ENCODE measurements at places on chromosomes 3 and 15.

DNA sequence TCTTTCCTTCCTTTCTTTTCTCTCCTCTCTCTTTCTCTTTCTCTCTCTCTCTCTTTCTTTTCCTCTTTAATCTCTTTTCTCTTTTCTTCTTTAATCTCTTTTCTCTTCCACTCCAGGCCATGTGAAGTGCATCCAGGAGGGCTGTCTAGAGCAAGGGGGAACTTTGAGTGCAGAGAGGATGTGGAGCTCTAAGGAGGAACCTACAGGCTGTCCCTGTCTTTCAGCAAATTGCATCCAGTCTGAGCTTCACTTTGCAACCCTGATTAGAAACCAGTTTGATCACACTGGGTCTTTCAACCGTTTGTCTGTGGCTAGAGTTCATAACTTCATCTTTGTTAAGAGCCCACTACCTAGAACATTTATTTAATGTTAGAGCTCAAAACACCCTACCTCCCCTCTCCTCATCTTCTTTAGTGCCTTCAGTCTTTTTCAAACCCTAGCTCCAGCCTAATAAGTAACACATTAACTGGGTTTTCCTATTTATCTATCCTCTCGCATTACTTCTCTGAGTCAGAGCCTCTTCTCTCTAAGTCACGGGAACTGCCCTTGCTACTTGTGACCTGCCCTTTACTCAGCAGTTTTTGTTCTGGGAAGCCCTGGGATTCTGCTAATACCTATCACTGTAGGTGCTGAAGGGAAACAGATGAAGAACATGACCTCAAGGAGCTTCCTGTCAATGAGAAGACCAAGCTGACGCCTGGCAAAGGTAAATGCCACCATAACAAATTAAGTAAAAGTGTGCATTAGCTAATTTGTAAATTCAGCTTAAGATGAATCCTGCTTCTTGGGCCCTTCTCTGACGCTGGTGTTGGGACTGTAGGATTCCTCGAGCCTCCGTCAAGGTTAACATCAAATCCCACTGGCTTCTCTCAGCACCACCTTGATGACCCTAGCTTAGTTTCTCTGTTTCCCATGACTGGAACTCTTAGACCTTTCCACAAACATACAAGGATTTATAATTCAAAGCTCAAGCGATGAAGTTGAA lies at the start of gene GCNT3:
Gene GCNT3, plus strand, starts transcription at position 508 of the 985 bp plus-strand sequence. CDS start 6,456 bp downstream, outside the sequence.
- no peak for DNase-seq

DNA sequence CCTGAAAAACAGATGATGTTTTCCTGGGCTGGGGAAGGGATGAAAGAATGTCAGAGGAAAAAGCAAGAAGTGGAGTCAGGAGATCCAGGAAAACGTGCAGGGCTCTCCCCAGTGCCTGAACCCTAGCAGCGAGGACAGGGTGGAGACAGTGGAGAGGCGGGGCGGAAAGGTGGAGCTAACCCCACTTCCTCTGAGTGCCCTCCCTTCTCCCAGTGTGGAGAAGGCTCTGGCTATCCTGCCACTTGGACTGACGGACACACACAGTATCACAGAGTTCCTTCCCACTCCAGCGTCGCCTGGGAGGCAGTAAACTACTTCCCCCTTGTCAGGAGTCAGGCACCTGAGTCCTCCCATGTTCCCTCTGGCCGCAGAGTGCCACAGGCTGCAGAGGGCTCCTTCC lies 125.3 kb upstream of the CHRNA7 start:
- DNase-seq = no peak

GRCh38 chr3:117172426-117172825 lies 462.8 kb downstream of the TUSC7 start:
- DNase-seq = no peak

GRCh38 chr3:39721076-39721475 lies 88.3 kb upstream of the MYRIP start:
- no peak for DNase-seq

- DNase-seq = no peak
These were observed 66.9 kb downstream of the SMAD3 start for GRCh38 chr15:67132276-67132675.

DNA sequence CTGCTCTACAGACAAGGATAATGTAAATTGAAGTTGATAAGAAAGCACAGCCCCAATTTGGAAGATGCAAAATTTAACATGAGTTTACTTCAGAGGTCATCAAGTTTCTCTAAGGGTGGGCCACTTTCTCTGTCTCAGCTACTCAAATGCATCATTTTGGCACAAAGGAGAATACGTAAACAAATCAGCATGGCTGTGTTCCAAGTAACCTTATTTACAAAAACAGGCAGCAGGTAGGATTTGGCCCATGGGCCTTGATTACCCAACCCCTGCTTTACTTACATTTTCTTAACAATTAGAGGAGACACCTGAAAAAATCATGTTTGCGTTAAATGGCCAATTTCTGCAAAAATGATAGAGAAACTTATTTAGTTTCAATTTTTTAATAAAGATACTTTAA lies 181.7 kb downstream of the GBE1 start:
- DNase-seq = no peak

DNA sequence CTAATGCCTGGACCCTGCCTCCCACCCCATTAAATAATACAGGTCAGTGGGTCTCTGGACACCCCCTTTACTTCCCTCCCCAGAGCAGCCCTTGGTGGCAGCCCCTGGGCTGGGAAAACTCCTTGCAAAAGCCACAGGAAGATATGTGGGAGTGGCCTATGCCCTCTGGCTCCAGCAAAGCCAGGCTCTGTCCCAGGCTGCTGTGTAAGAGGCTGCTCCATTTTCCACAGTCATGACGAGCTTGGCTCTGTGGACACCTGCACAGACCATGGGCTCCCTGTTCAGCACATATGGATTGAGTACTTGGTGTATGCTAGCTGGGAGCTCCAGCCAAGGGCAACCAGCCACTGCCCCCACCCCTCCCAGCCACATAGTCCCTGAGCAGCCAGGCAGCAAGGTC lies 13.0 kb downstream of the CACNA2D2 start:
- no peak for DNase-seq

- no peak for DNase-seq
These were observed 189.8 kb downstream of the NTRK3 start for GRCh38 chr15:88066636-88067330.

GRCh38 chr3:63037116-63037515 lies 161.9 kb upstream of the CADPS start:
- DNase-seq = no peak

GRCh38 chr3:8303466-8303865 lies 198.2 kb upstream of the LMCD1 start:
- no peak for DNase-seq

- no peak for DNase-seq
These were observed 30.9 kb upstream of the RARB start for GRCh38 chr3:25397150-25397549.

GRCh38 chr3:178421069-178421468 lies 115.2 kb upstream of the KCNMB2 start:
- no peak for DNase-seq

DNA sequence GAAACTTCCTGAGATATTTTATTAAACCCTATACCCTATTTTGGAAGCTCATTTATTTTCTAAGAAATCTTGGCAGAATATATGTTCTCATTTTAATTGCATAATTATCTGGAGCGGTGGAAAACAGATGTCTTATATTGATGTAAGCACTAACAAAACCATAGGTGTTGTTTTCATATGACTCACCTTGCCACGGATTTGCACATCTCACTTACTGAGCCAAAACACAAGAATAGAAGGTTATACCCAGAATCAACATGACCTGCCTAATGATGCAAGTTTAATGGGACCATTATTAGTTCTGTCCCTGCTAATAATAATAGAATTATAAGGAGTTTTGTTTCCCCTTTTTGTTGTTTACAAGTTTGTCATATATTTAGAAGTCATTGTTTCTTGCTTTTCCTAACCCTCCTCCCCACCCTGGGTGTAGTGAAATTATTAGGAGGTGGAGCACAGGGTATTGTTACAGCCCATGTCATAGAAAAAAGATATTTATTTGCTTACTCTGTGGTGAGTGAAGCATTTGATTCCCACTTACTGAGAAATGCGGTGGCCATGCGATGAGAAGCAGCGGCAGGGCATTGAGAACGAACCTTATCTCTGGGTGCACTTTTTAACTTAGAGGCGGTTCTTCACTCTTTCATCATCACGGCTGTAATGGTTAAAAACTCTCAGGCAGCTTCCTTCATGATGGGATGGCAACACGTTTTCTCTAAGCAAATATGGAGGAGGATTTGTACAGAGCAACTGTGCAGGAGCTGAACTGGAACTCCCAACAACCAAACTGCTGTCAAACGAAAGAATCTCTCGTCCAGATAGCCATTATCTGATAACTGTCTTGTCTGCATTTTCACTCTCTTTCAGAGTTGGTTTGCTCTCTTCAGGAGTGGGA lies 521 bp downstream of the IL5RA start:
- no peak for DNase-seq

DNA sequence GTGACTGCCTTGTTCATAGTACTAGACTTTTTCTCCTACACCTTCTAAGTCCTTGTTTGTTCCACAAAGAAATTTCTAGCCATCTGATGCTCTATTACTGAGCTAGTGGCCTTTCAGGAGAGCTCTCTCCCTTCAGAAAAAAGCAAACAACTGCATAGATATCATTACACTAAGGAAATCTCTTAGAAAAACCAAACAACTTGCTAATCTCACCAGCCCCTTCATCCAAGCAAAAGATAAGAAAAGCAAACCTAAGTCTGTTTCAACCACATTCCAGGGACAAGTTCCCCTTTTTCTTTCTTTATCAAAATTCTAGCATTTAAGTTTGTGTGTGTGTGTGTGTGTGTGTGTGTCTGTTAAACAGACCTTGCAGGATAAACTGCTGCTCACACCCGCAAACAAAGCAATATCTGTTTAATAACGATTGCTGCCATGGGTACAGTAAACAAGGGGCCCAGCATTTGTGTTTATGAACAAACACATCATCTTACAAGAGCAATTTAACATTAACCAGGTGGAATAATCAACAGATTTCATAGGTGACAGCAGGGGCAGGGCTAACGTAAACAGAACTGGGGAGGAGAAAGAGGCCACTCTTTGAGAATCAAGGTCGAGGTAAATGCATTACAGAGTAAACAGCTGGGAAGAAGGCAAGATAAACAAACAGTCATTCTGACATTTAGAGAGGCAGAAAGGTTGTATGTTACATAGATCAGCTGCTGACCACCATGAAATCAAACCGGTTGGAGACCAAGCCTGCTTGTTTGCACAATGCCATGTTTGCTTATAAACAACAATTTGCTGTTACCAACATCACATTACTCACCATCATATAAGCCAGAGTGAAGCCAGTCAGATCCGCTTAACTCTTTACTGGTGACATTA lies 375.1 kb downstream of the FOXP1 start:
- DNase-seq = no peak

DNA sequence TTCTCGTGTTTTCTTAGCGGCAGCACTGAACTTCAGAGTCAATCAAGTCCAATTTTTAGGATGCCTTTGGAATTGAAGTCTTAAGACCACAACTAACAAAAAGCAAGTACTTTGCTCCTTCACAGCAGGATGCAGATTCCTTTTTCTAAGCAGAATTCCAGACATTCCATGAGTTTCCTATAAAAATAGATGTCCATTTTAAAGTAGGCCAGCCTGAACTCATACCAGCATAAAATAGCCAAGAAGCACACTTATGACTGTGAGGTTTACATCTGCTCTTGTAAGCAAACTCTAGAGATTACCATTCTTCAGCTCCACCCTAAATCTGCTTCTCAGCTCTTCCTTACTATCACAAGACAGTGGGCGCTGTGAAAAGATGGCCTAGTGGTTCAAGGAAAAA lies 85.8 kb downstream of the THBS1 start:
- no peak for DNase-seq

GRCh38 chr3:129280183-129280582 lies 1.5 kb downstream of the HMCES start:
- no peak for DNase-seq

GRCh38 chr3:13556207-13556606 lies 7.3 kb downstream of the FBLN2 start:
- DNase-seq = no peak

DNA sequence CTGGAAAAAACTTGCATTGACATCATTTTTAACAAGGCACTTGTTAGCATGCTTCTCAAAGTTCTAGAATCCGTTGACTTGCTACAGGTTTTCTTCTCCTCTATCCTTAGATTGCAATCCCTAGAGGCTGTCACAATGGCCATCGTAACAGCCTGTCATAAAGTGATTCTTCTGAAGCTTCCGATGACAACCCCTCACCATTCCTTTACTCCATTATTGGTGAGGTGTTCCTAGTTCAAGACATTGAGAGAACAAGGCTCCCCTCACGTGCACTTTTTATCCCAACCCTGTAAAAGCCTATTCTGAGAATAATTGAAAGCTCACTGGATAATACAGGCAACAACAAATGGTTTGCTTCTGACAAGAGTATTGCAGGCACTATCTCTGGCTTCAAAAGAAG lies 131.4 kb downstream of the ROBO1 start:
- DNase-seq = no peak

- DNase-seq = no peak
These were observed 40.0 kb downstream of the TNK2 start for GRCh38 chr3:195868336-195868865.

DNA sequence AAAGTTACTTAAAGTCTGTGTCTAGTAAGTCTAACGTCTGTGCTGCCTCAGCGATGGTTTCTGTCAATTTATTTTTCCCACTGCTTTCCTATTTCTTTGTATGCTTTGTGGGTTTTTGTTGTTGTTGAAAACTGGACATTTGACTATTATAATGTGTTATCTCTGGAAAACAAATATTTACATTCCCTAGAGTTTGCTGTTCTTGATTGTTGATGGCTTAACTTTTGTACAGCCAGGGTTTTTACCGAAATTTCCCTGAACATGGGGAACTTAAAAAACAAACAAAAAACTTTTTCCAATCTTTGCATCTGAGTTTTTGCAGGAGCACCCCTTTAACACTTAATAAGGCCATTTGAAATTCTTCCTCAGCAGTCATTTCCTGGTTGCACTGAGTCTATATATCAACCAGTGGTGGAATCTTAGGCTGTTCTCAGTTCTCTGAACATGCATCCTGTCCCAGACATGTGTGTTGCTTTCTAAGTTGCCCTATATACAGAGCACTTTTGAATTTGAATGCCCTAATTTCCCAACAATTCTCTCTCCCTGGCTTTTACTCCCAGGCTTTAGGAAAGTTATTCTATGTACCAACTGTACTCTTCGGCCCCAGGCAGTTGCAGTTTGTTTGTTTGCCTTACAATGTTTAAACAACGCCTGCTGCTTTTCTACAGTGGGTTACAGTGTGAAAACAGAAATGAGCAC lies 11.8 kb upstream of the PIAS1 start:
- DNase-seq = no peak
